ENCODE measurements at places on chromosomes 7 and 10. TPM values are rescaled to one million over a fixed set of nuclear protein-coding genes. Genes with fewer than 3 reads are reported as not detected.

DNA sequence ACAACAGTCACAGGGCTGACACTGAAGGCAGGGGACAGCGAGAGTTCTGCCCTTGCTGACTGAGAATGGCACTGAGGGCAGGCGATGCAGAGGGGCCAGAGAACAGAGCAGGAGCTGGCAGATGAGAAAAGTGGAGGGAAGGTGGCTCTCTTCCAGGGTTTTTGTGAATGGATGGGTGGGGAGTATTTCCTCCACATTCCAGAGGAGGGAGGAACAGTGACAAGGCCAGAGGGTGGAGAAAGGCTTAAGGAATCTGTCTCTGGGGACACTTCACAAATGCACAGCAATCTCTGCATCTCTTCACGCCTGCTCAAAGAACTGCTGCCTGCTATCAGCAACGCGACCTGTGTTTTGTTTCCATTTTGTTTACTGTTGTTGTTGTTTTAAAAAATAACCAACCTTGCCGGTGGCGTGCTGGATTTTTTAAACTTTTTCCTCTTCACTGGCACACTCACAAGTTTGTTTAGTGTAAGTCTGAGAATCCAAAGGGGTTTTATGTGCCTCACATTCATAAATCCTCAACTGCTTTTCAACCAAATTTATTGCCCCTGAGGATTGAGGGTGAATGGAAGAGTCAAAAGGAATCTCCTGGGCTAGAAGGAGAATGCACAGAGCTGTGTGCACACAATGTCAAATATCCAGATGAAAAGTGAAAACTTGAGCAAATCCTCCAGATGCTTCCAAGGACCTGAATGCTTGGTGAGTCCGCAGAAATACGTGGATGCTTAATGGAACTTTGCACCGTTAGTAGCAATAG, 129.3 kb downstream of the GLI3 start:
- no peak for DNase-seq
- H3K27ac ChIP-seq, result no peak overlapping the region
- no peak overlapping the region for H3K4me3 ChIP-seq
- no peaks in the 10 kb centered on the region for H3K4me1 ChIP-seq
- no peaks in the 10 kb centered on the region for H3K27me3 ChIP-seq

The TMEM130 gene
- not detected for total RNA-seq

DNA sequence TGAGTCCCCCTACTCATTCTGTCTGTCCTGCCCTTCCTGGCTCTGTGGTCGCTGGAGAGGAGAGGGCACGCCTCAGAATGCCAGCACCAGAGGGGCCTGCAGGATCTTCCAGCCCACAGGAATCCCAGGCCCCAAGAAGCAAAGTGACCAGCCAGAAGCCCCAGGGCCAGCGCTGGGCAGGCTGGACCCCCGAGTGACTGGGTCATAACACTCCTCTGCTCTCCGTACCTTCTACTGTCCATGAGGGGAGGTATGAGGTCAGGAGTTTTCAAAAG, 102.6 kb upstream of the GPR26 start:
- H3K4me3 ChIP-seq, result no peak overlapping the region
- H3K4me1 ChIP-seq, result no peaks in the 10 kb centered on the region
- H3K27me3 ChIP-seq, result no peaks in the 10 kb centered on the region
- no peak for DNase-seq
- H3K27ac ChIP-seq, result no peak overlapping the region
- H3K36me3 ChIP-seq, result no peaks in the 10 kb centered on the region

DNA sequence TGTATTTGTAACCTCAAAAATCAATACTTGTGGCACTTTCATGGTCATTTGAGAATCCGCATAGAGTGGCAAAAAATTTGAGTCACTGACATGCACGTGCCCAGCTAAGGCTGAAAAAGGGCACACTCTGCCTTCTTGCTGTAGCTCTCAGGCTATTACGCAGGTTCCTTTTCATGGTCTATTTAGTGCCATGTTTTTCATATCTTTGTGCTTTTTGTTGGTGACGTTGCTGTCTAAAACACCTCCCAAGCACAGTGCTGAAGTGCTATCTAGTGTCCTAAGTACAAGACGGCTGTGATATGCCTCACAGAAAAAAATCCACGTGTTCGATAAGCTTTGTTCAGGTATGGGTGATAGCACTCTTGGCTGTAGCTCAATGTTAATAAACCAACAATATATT, 50.9 kb downstream of the CREB3L2 start:
- H3K4me1 ChIP-seq, result no peaks in the 10 kb centered on the region
- H3K27me3 ChIP-seq, result no peaks in the 10 kb centered on the region
- H3K36me3 ChIP-seq, result no peaks in the 10 kb centered on the region
- H3K27ac ChIP-seq, result no peak overlapping the region
- H3K4me3 ChIP-seq, result no peak overlapping the region

The TBL2 gene
- total RNA-seq, result 12.2 TPM

DNA sequence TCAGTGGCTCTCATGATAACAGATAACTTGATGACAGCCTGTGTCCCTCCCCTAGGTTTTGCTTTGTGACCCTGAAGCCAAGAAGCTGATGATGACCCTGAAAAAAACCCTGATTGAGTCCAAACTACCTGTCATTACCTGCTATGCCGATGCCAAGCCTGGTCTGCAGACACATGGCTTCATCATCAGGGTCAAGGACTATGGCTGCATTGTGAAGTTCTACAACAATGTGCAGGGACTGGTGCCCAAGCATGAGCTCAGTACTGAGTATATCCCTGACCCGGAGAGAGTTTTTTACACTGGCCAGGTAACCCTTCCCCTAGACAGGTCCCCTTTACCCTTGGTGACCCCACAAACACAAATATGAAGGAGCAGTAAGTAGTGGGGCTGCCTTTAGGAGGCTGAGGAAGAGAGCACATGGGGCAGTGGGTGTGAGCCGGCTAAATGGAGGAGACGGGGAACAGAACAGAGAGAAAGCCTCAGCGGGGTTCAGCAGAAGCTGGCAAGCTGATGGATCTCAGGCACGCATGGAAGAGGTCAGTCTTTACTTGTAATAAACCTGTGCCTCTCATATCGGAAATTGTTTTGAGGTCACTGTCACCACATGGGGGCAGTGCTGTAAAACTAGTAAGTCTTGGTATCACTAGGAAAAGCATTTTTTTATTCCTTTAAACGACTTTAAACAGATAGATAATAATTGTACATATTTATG, 20.2 kb downstream of the PDCD11 start:
- no peak overlapping the region for H3K4me3 ChIP-seq
- no peaks in the 10 kb centered on the region for H3K4me1 ChIP-seq
- no peaks in the 10 kb centered on the region for H3K27me3 ChIP-seq
- DNase-seq, result peak; percentile 46
- H3K36me3 ChIP-seq, result peaks cover 92% of the 10 kb centered on the region

DNA sequence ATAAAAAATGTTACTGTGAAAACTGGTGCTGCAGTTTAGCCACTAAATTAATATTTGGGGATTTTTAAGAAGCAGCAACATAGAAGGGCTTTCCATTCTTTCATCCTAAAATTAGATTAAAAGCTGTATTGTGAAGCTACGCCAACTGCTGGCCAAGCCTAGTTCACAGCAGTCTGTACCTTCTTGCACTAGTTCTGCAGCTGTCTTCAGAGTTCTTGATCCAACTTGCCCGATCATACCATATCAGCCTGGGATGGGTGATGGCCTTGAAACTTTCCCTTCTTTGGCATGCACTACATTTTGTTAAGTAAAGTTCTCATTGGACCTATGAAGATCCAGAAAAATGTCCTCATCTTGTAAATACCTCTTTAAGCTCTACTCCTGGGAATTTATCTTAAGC, 20.3 kb upstream of the PANK1 start:
- DNase-seq, result no peak
- no peaks in the 10 kb centered on the region for H3K4me1 ChIP-seq

DNA sequence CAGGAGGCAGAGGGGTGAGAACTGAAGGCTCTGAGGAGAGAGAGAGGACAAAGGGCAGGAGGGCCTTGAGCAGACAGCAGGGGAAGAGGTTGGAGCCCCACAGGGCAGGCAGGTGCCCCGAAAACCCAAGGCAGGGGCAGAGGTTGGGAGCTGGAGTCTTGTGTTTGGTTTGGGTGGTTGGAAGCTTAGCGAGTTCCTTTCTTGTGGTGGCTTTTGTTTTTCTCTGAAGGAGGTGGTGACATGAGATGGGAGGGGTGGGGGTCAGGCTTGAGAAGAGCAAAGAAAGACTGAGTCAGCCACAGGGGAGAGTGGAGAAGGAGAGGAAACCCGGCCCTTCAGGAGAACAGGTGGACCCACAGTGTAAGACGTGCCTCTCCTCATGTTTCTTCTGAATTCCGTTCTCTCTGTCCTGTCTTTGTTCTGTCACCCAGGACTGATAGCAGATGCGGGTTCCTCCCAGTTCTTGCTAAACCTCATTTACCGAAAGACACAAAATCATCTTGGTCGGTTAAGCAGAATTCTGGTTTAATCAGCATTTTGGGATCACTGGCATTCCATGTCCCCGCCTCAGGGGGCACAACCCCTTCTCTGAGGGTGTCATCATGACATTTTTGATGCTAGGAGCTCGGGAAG, 95.3 kb downstream of the INSYN2A start:
- DNase-seq, result no peak
- no peak overlapping the region for H3K4me3 ChIP-seq
- H3K27ac ChIP-seq, result no peak overlapping the region
- H3K4me1 ChIP-seq, result no peaks in the 10 kb centered on the region

DNA sequence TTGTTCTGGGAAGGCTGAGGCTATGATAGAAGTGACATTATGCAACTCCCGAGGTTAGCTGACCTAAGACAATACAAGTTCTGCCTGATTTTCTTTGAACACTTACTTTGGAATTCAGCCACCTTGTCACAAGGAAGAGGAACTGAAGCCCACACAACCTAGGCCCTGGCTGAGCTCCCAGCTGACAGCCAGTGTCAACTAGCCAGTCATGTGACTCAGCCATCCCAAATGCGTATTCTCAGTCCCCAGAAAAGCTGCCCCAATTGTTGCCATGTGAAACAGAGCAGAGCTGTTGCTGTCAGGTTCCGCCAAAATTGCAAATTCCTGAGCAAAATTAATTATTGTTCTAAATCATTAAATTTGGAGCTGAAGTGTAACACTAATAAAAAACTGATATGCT, 1010.0 kb downstream of the XPNPEP1 start:
- no peak overlapping the region for H3K27ac ChIP-seq
- no peaks in the 10 kb centered on the region for H3K27me3 ChIP-seq
- no peak overlapping the region for H3K4me3 ChIP-seq
- H3K36me3 ChIP-seq, result no peaks in the 10 kb centered on the region

DNA sequence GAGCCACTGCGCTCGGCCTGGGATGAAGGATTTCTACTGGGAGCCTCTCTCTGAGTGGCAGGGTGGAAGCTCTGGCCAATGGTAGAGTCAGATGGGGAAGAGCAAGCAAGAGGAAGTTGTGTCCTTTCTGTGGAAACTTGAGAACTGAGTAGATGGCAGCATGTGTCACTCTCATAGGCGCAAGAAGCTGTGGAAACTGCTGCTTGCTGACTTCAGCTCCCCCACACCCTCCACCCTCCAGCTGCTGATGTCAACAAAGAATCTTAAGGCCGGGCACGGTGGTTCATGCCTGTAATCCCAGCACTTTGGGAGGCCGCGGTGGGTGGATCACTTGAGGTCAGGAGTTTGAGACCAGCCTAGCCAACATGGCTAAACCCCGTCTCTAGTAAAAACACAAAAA, 39.8 kb upstream of the SRGN start:
- no peaks in the 10 kb centered on the region for H3K27me3 ChIP-seq
- H3K4me1 ChIP-seq, result peaks cover 44% of the 10 kb centered on the region
- no peaks in the 10 kb centered on the region for H3K36me3 ChIP-seq
- DNase-seq, result peak; percentile 67
- no peak overlapping the region for H3K4me3 ChIP-seq

The CHST15 gene
- 0.22 TPM for total RNA-seq

- no peaks in the 10 kb centered on the region for H3K4me1 ChIP-seq
- no peak for DNase-seq
- no peak overlapping the region for H3K27ac ChIP-seq
- H3K27me3 ChIP-seq, result no peaks in the 10 kb centered on the region
- no peak overlapping the region for H3K4me3 ChIP-seq
Observed at GRCh38 chr10:88473989-88474883, 108.9 kb downstream of the RNLS start.

The BLOC1S2 gene
- 58.4 TPM for total RNA-seq

The DPP6 gene
- total RNA-seq, result not detected

DNA sequence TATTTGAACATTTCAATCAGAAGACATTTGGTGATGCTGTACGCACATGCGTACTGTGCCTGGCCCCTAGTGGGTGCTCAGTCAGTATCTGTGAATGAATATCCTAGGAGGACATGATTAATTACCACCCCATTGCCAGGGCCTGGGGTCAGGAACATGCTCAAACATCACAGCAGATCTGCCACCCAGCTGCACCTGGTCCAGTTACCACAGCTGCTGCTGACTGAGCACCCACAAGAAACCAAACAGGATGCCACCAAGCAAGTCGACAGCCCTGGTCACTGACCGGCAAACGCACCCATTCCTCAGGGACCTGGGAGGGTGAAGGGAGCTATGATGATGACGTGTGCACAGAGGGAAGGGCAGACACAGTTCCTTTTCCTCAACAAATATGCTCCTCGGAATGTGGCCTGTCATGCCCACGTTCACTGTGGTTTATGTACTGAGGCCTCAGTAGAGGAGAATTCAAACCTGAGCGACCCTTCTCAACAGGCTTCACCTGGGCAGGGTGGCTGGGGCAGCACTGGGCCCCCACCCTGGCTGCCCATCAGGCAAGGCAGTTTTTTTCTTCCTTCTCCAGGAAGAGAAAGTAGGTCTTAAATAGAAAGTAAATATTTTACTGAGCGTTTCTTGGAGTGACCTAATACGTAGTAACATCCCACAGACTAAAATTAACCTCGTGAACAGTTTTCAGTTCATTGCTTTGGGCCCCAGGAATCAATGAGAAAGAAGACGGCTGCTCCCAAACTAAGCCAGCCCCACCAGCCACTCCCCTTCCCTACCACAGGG, 13.4 kb downstream of the CTBP2 start:
- no peak for DNase-seq
- H3K36me3 ChIP-seq, result no peaks in the 10 kb centered on the region
- no peaks in the 10 kb centered on the region for H3K4me1 ChIP-seq
- no peak overlapping the region for H3K4me3 ChIP-seq

DNA sequence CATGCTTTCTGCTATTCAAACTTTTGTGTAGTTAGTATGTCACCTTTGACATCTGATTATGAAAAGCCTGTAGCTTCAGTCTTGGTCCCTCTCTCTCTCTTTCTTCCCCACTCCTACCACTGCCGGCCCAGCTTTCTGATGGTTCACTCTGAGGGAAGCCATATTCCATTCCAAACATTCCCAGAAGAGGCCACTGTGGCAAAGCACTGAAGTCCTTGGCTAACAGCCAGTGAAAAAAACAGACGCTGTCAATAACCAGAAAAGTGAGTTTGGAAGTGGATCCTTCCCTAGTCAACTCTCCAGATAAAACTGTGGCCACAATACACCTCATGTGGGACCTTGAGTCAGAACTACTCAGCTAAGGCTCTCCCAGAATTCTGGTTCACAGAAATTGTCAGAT, 950.7 kb upstream of the PHF14 start:
- no peak overlapping the region for H3K4me3 ChIP-seq
- no peak for DNase-seq
- H3K27me3 ChIP-seq, result no peaks in the 10 kb centered on the region
- H3K4me1 ChIP-seq, result no peaks in the 10 kb centered on the region
- no peaks in the 10 kb centered on the region for H3K36me3 ChIP-seq

Data from CD4-positive, CD25-positive, alpha-beta regulatory T cell (primary cell).